Vagina (tissue), 2 donors: ENCODE measurements at places on chromosomes 1 and 21. TPM values are rescaled to one million over a fixed set of nuclear protein-coding genes. Genes with fewer than 3 reads are reported as not detected.

The CHODL gene
- total RNA-seq = 3.2 TPM

The LRRC39 gene
- total RNA-seq = 1.2 TPM

DNA sequence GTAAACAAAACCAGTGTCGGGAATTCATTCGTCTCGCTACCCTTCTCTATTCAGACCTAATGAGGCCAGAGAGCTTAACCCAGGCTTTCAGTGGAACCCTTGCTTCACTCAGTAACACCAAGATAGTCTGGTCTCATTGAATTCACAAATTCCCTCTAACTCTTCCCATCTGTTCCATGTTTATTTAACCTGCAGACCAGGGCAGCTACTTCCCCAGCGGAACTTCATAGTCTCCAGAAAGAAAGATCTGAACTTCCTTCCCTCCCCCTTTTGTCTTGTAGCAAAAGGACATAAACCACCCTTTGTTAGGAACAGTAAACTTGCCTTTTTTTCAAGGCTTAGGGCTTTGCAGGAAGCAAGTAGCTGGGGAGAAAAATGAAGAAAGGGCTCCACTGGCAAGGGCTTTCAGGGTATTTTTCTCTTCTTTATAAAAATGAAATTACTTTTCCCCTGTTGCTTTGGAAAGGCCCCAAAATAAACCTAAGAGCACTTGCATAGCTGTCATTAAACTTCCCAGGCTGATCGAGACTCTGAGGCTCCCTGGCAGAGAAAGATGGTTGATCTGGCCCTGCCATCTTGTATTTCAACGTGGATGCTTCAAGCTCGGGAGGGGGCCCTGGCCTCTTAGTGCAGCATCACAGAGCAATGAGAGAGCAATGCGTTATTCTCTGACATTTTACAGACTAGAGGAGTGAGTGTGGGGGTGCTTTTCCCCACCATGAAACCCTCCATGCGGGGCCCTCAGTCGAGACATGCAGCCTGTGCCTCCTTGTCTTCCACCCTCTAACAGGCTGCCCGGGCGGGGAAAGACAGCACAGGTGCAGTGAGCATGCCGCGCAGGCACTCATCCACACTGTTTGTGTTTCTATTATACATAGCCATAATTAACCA is 30.0 kb downstream of the MIS18A start:
- DNase-seq = no peak
- no peaks in the 10 kb centered on the region for H3K4me1 ChIP-seq
- H3K27me3 ChIP-seq = no peaks in the 10 kb centered on the region
- no peaks in the 10 kb centered on the region for H3K36me3 ChIP-seq

DNA sequence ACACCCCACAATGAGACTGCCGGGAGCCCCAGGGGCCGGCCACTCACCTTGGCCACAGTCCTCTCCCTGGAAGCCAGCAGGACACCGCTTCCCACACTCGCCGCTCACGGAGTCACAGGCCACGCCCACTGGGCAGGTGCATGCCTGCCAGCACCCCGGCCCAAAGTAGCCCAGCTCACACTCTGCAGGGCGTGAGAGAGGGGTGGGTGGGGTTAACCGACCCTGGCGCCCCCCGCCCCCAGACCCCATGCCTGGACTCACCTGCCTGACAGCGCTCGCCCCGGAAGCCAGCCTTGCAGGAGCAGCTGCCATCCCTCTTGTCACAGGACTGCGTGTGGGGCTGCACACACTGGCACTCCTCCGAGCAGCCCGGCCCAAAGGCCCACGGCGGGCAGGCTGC is 50.7 kb downstream of the ARHGEF16 start:
- H3K27me3 ChIP-seq = no peaks in the 10 kb centered on the region
- H3K4me1 ChIP-seq = peaks cover 21% of the 10 kb centered on the region
- DNase-seq = no peak
- H3K4me3 ChIP-seq = no peak overlapping the region
- no peaks in the 10 kb centered on the region for H3K36me3 ChIP-seq
- H3K27ac ChIP-seq = peak overlapping the region; percentile 81

- no peak for DNase-seq
- H3K27ac ChIP-seq = peak overlapping the region; percentile 85
- H3K4me1 ChIP-seq = peaks cover 25% of the 10 kb centered on the region
- no peaks in the 10 kb centered on the region for H3K36me3 ChIP-seq
- H3K27me3 ChIP-seq = no peaks in the 10 kb centered on the region
Measured at GRCh38 chr1:45804669-45804969, 1.2 kb downstream of the MAST2 start.

GRCh38 chr1:202117898-202118371 is 4.8 kb upstream of the GPR37L1 start:
- no peak overlapping the region for H3K27ac ChIP-seq
- H3K27me3 ChIP-seq = no peaks in the 10 kb centered on the region
- H3K4me1 ChIP-seq = peaks cover 9% of the 10 kb centered on the region
- DNase-seq = no peak
- no peaks in the 10 kb centered on the region for H3K36me3 ChIP-seq

DNA sequence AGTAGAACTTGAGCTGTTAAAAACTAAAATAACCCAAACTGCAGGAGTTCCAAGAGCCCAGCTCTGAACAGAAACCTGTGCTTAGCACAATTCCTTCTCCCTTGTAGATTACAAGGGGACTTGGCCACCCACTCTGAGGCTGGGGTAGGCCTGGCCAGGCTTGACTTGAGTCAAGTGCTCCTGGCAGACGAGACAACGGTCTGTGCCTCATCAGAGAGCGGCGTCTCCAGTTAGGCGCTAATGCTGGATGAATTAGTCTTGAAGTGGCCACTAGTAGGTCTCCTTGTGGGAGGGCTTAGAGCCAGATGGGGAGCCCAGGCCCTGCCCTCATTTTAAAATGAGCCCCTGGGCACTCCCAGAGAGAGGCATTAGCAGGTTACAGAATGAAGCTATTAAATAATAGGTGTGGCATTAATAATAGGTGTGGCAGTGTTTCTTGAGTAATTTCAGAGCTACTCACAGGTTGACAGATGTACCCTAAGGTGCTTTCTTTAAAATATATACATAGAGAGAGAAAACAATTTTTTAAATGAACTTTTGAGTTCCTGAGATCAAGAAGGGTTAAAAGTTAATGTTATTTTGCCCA is 1.1 kb downstream of the EEIG2 start:
- H3K27ac ChIP-seq = peak overlapping the region; percentile 79
- peaks cover 25% of the 10 kb centered on the region for H3K4me1 ChIP-seq
- H3K4me3 ChIP-seq = peak overlapping the region; percentile 67
- H3K36me3 ChIP-seq = no peaks in the 10 kb centered on the region

GRCh38 chr1:235275223-235275622 is 52.8 kb downstream of the ARID4B start:
- DNase-seq = no peak
- H3K4me3 ChIP-seq = no peak overlapping the region
- H3K36me3 ChIP-seq = no peaks in the 10 kb centered on the region
- H3K4me1 ChIP-seq = peaks cover 65% of the 10 kb centered on the region

The C1orf116 gene
- total RNA-seq = 11.8 TPM

GRCh38 chr1:175679981-175680652 is 63.3 kb downstream of the TNR start:
- no peak overlapping the region for H3K27ac ChIP-seq
- H3K4me3 ChIP-seq = no peak overlapping the region
- H3K36me3 ChIP-seq = no peaks in the 10 kb centered on the region

DNA sequence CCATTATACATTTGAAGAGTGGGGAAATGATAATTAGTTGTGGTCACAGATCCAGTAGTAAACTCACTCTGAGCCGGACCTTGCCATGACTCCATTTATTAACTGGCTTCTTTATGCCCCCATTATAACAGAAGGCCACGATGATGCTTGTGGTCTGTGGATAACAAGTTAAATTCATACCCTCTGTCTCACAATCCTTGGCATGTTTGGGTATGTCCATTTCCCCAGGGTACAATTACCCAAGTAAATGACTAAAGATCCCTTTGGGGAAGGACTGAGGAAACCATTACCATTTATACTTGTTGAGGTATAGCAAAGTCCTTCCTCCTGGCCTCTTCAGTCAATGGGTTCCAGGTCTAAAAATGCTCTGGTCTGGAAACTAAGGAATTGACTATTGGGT is 7.3 kb upstream of the USP1 start:
- DNase-seq = no peak
- no peaks in the 10 kb centered on the region for H3K27me3 ChIP-seq
- H3K4me1 ChIP-seq = no peaks in the 10 kb centered on the region
- no peak overlapping the region for H3K4me3 ChIP-seq

DNA sequence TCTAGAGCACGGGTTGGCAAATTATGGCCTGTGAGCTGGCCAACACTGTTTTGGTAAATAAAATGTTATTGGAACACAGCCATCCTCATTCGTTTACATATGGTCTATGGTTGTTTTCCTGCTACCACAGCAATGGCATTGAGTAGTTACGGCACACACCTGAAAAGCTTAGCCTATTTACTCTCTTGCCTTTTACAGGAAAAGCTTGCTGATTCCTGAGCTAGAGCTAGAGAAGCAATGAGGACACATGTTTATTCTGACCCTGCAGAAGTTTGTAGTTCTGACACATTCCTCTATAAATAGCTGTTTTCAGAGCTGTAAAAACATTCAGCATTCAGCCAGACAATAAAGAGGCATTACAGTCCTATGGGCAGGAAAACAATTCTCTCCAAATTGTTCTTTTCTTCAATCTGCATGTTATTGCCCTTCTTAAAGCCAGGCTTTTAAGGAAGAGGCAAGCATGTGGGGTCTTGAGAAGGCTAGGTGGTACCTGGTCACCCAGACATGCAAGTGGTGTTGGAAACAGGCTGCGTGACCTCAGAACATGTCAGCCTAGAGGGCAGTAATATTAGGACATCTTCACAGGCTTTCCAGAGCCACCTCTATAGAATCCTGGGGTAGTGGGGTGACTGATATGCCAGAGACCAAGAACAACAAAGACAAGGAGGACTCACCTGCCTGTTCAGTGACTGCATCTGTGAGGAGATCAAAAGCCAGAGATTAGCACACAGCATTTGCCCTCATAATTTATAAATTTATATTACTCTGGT is 1.6 kb downstream of the FCRL2 start:
- H3K27me3 ChIP-seq = no peaks in the 10 kb centered on the region
- H3K4me3 ChIP-seq = no peak overlapping the region
- H3K27ac ChIP-seq = no peak overlapping the region
- no peaks in the 10 kb centered on the region for H3K4me1 ChIP-seq
- no peaks in the 10 kb centered on the region for H3K36me3 ChIP-seq
- DNase-seq = no peak

DNA sequence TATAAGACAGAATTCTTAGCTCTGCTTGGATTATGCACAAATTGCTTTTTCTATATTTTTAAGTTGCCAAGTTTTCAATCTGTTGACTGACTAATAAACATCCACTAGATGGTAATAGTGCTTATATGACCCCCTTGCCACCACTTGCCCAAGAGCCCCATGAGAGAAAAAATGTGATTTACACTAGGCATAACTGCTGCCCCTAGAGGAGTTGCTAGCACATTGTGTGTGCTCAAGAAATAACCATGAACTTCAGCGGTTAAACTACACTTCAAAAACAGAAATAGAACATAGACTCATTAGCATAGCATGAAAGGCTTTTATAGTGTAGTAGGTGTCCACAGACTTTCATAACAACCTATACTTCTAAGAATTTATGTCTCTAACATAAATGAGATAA is 61.4 kb downstream of the BRINP3 start:
- H3K27ac ChIP-seq = no peak overlapping the region
- H3K4me3 ChIP-seq = no peak overlapping the region
- no peaks in the 10 kb centered on the region for H3K27me3 ChIP-seq
- no peaks in the 10 kb centered on the region for H3K4me1 ChIP-seq
- no peak for DNase-seq
- H3K36me3 ChIP-seq = no peaks in the 10 kb centered on the region

- H3K27me3 ChIP-seq = no peaks in the 10 kb centered on the region
- no peak for DNase-seq
- no peak overlapping the region for H3K27ac ChIP-seq
- no peak overlapping the region for H3K4me3 ChIP-seq
- peaks cover 25% of the 10 kb centered on the region for H3K4me1 ChIP-seq
Measured at GRCh38 chr1:95006681-95007080, 66.1 kb downstream of the ALG14 start.

The DCAF6 gene
- total RNA-seq = 80.5 TPM

GRCh38 chr1:248855580-248855979 is 3.3 kb downstream of the ZNF692 start:
- peaks cover 20% of the 10 kb centered on the region for H3K4me1 ChIP-seq
- DNase-seq = no peak
- H3K4me3 ChIP-seq = no peak overlapping the region
- H3K36me3 ChIP-seq = no peaks in the 10 kb centered on the region
- no peak overlapping the region for H3K27ac ChIP-seq

GRCh38 chr1:56092684-56093570 is 486.4 kb downstream of the PLPP3 start:
- no peaks in the 10 kb centered on the region for H3K36me3 ChIP-seq
- H3K27me3 ChIP-seq = no peaks in the 10 kb centered on the region
- H3K27ac ChIP-seq = peak overlapping the region; percentile 48
- peaks cover 7% of the 10 kb centered on the region for H3K4me1 ChIP-seq

DNA sequence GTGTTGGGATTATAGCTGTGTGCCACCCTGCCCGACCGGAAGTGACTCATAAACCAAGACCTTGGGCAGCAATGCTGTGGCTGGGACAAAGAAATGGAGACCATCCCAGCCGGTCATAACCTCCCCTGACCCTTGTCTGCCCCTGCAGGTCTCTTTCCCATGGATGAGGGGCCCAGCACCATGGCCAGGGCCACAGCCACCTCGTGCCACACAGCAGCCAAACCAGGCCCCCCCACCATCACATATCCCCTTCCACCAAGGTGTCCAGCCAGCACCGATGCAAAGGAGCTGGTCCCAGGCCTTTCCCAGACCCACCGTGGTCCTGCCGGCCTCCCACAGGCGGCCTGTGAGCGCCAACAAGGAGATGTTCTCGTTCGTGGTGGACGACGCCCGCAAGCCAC is 42.2 kb downstream of the FHAD1 start:
- DNase-seq = no peak
- no peaks in the 10 kb centered on the region for H3K4me1 ChIP-seq
- no peak overlapping the region for H3K27ac ChIP-seq
- H3K36me3 ChIP-seq = no peaks in the 10 kb centered on the region
- no peak overlapping the region for H3K4me3 ChIP-seq
- no peaks in the 10 kb centered on the region for H3K27me3 ChIP-seq

- H3K27ac ChIP-seq = no peak overlapping the region
- no peak for DNase-seq
- no peaks in the 10 kb centered on the region for H3K36me3 ChIP-seq
- H3K4me3 ChIP-seq = no peak overlapping the region
Measured at GRCh38 chr1:101407505-101408211, 170.8 kb downstream of the S1PR1 start.

The LCE2C gene
- not detected for total RNA-seq

GRCh38 chr1:112718691-112719418 is 3.7 kb upstream of the PPM1J start:
- DNase-seq = no peak
- no peaks in the 10 kb centered on the region for H3K36me3 ChIP-seq
- H3K27ac ChIP-seq = no peak overlapping the region
- peak overlapping the region; percentile 43 for H3K4me3 ChIP-seq
